ENCODE measurements at places on chromosomes 13 and 19. TPM values are rescaled to one million over a fixed set of nuclear protein-coding genes. Genes with fewer than 3 reads are reported as not detected.

DNA sequence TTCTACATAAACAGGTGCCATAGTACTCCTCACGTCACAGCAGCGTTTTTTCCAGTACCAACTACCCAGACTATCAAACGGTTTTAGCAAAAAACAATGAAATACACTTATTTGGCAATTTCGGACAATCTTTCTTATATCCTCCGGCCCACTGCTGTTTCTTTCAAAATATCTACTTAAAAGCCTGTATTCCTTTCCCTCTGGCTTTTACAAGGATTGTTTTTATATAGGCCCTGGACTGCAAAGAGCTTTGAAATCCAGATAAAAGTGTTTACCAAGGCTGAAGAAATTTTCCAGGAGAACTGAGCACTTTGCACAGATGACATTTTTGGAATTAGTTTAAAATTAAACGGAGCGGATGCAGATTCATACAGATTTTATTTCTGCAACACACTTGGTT lies 255.9 kb upstream of the STARD13 start:
- DNase-seq: no peak

- no peak for DNase-seq
Observed at GRCh38 chr19:27759896-27760295, 1453.1 kb downstream of the UQCRFS1 start.

The CLASRP gene
- total RNA-seq: 22.7 TPM

DNA sequence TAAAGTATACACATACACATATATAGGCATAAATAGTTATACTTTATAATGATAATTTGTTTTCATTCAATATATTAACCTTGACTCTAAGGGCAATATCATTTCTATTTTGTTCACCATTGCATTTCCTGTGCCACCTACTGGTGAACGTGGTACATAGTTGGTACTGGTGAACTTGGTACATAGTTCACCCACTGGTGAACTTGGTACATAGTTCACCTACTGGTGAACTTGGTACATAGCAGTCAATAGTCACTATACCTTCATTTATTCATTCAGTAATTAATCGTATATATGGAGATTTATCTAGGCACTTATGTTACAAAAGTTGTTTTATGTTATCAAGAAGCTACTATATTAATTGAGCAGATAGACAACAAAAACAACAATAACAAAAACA lies 172.6 kb upstream of the ATXN8OS start:
- DNase-seq: peak; percentile 7

DNA sequence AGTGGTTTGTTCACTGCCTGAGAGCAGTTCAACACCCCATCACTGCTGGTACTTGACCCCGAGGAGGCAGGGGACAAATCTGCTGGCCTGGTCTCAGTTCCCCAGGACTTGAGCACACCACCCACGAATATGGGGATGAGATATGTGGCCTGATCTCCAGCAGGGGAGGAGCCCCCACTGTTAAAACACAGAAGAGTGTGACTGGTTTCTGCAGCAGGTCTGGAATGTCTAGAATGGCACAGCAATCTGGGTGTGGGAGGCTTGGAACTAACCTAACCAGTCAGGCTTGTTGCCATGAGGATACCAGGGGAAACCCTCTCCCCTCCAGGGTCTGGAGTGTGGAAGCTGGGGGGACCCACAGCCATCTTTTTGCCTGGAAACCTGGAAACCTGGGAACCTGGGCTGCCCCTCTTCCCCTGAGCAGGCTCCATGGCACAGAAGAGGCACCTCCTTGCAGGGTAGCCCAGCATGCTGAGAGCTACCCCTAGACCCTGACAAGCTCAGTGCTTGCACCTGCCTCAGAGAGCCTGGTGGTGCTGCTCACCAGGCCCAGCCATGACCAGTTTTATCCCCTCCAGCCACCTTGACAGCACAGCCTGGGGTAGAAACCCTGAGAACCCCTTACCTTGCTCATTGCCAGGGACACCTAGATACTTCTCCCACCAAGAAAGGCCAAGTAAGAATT lies 273.8 kb downstream of the LIG4 start:
- no peak for DNase-seq
